ENCODE measurements at places on chromosomes 4 and X. TPM values are rescaled to one million over a fixed set of nuclear protein-coding genes. Genes with fewer than 3 reads are reported as not detected.

- H3K27ac ChIP-seq: no peak overlapping the region
- no peak overlapping the region for H3K4me3 ChIP-seq
- H3K27me3 ChIP-seq: no peaks in the 10 kb centered on the region
- H3K4me1 ChIP-seq: no peaks in the 10 kb centered on the region
- DNase-seq: no peak
- no peaks in the 10 kb centered on the region for H3K36me3 ChIP-seq
These were observed 356.8 kb downstream of the BMPR1B start for GRCh38 chr4:95114521-95114920.

DNA sequence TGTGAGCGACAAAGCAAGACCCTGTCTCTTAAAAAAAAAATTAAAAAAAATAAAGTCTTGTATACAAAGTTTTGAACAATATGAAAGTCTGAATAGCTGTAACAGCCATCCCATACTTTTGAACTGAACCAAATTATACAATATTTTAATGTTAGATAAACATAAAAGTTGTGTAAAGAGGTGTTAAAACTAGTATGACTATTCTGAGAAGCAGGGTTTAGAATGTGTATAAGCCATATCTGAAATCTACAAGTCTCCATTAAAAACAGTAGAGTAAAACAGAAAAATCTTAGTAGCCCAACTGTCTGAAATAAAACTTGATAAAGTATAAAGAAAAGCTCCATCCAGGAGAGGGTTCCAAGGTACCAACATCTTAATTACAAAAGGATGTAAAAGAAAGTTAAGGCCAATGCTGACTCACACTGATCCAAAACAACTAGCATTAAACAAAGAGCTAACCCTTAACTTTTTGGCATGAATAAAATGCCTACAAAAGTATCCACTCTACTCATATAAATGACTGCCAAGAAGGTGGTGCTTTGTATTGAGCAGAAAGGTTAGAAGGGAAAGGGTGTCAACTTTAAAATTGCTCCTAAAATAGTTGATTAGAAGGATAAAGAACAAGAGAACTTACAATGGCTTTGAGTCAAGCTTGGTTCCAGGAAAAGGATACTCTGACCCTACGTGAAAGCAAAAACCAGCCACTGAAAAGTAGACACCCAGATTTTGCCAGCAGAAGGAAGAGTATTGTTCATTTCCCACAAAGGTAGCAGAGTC, 18.5 kb downstream of the CNOT6L start:
- no peak overlapping the region for H3K27ac ChIP-seq
- H3K27me3 ChIP-seq: no peaks in the 10 kb centered on the region
- DNase-seq: no peak
- peaks cover 56% of the 10 kb centered on the region for H3K4me1 ChIP-seq
- no peaks in the 10 kb centered on the region for H3K36me3 ChIP-seq
- H3K4me3 ChIP-seq: no peak overlapping the region

DNA sequence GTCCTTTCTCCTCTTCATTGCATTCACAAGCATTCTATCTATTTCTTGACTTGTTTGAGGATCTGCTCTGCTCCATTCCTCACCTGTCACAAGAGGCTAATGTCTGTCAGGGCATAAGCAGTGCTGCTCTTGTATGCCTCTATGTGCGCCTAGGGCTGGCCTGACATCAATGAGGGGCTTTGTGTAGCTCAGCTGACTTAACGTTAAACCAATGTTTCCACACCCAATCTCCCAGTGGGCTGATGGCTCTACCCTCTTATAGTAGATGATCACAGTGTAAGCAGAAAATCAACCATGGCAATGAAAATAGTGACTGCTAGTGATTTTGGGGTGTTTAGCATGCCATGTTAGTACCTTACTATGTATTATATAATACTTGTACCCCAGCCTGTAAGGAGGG, 139.0 kb downstream of the UNC5C start:
- no peak for DNase-seq
- H3K4me3 ChIP-seq: no peak overlapping the region
- no peaks in the 10 kb centered on the region for H3K4me1 ChIP-seq
- H3K27ac ChIP-seq: no peak overlapping the region
- H3K36me3 ChIP-seq: no peaks in the 10 kb centered on the region
- H3K27me3 ChIP-seq: no peaks in the 10 kb centered on the region

DNA sequence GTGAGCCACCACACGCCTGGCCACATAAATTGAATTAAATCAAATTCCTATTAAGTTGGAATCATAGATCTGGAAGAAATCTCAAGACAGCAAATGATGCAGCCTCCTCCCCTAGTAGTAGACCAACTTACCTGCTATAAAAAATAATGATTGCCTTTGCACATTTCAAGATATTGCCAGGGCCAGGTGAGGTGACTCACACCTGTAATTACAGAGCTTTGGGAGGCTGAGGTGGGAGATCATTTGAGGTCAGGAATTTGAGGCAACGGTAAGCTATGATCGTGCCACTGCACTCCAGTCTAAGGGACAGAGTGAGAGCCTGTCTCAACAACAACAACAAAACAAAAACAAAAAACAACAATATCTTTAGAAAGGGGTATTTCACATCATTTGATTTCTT, 17.0 kb upstream of the WWC2 start:
- H3K36me3 ChIP-seq: no peaks in the 10 kb centered on the region
- no peaks in the 10 kb centered on the region for H3K4me1 ChIP-seq
- H3K27me3 ChIP-seq: no peaks in the 10 kb centered on the region
- no peak overlapping the region for H3K27ac ChIP-seq

DNA sequence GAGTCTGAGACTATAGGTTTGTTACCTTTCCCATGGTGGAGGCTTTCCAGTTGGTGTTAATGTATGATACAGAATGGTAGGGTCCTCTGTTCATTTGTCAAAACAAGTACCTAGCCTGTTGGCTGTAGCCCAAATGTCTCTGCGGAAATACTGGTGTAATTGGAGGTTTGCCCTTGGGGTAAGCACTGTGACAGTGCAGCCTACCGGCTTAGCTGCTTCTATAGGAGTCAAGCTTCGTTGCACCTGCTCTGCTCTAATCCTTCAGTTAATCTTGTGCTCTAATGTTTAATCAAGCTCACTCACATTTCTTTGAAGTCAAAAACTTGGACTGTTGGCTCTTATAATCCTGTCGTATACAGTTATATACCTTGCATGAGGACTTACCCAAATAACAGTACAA, 203.4 kb downstream of the CCNG2 start:
- H3K36me3 ChIP-seq: no peaks in the 10 kb centered on the region
- no peaks in the 10 kb centered on the region for H3K27me3 ChIP-seq
- H3K27ac ChIP-seq: no peak overlapping the region
- no peak for DNase-seq
- no peak overlapping the region for H3K4me3 ChIP-seq

DNA sequence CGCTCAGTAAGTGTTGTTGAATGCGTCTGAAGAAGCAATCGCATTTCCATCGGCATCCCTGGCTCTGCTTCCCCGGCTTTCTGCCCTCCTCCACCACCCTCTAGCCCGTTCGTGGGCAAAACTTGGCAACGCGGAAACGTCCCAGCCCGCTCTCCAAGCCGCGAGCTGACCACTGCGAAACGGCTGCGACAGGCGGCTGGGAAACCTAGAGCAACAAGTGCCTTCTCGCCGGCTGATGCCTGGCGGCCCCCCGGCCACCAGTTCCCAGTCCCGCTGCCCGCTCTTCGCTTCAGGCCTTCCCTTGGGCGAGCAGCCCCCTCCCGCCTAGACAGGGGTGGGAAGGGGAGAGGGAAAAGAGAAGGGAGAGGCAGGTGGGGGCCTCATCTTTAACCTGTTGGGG, 837 bp downstream of the CITED1 start:
- H3K27ac ChIP-seq: no peak overlapping the region
- peaks cover 14% of the 10 kb centered on the region for H3K4me1 ChIP-seq
- no peak for DNase-seq
- no peak overlapping the region for H3K4me3 ChIP-seq
- H3K36me3 ChIP-seq: no peaks in the 10 kb centered on the region

Gene IL2
- total RNA-seq: 1.1 TPM

Gene SULT1E1
- 9.4 TPM for total RNA-seq

Measured in adrenal gland (tissue), 19 donors.